AG09319 (cell line): ENCODE measurements at places on chromosomes 3 and 15.

- no peak for DNase-seq
Measured at GRCh38 chr15:47796830-47797229, 79.5 kb downstream of the SEMA6D start.

DNA sequence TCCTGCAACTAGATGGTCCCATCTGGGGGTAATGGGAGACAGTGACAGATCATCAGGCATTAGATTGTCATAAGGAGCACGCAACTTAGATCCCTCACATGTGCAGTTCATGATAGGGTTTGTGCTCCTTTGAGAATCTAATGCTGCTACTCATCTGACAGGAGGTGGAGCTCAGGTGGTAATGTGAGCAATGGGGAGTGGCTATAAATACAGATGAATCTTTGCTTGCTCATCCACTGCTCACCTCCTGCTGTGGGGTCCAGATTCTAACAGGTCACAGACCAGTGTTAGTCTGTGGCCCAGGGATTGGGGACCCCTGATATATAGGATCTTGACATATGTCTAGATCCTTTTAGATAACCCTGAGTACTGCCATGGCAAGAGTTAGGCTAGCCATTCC lies 52.7 kb downstream of the RASGRF1 start:
- no peak for DNase-seq

DNA sequence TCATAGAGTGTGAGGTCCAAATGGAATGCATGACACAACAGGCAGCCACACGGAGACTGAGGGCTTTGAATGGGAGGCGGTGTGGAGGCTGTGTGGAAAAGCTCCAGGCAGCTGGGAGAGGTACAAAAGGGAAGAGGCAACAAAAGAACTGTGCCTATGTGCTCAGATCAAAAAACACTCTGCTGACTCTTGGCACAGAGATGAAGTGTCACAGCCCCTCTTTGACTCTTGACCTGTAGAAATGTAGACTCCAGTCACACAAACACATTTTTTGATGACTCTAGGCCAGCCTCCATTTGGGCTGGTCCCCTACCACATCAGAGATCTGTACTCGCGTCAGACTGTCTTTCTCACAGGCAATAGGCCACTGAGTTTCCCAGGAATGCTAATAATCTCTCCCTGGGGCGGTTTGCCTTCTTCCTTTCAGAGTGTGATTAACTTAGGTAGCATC lies 456.0 kb downstream of the TUSC7 start:
- DNase-seq, result no peak

GRCh38 chr3:156273111-156273694 lies 152.8 kb downstream of the KCNAB1 start:
- DNase-seq, result no peak

GRCh38 chr15:101463270-101463669 lies 26.2 kb downstream of the PCSK6 start:
- DNase-seq, result no peak

DNA sequence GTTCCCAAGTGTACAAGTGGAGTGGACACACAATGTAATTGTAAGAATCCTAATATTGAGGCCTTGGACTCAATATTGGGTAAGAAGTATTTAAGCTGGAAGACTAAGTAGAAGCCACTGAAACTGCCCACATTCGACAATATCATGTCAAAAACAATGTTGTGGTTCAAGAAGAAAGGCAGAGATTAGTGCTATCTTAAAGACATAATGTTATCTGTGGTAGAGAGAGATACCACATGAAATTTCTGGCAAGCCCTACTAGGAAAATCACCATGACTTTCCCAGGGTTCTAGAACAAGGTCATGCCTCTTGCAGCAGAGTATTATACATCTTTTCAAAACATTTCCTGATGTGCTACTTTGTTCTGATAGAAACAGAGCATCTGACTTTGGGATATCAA lies 192.6 kb downstream of the RAP2B start:
- no peak for DNase-seq

DNA sequence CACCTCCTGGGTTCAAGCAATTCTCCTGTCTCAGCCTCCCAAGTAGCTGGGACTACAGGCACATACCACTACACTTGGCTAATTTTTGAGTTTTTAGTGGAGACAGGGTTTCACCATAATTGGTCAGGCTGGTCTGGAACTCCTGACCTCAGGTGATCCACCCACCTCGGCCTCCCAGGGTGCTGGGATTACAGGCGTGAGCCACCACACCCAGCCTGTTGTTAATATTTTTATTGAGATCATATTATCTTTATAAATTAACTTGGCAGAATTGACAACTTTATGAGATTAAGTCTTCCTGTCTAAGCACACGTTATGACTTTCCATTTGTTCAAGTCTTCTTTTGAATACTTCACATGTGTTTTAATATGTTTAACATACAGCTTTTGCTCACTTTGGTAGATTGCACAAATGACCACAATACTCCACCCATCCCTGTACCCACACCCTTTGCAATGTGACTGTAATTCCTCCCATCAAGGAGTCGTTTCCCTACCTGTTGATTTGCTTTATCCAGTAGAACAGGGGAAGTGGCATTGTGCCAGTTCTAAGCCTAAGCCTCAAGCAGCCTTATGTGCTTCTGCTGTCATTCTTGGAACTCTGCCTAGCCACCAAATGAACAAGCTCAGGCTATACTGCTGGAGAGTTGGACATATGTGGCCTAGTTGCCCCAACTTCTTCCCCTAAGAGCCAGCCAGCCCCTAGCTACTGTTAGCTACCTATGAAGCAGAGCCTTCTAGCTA lies 8.2 kb downstream of the XYLB start:
- DNase-seq, result no peak

- DNase-seq, result no peak
Measured at GRCh38 chr15:99435877-99436541, 129.8 kb upstream of the MEF2A start.

GRCh38 chr3:45677033-45677446 lies 12.2 kb upstream of the SACM1L start:
- no peak for DNase-seq

DNA sequence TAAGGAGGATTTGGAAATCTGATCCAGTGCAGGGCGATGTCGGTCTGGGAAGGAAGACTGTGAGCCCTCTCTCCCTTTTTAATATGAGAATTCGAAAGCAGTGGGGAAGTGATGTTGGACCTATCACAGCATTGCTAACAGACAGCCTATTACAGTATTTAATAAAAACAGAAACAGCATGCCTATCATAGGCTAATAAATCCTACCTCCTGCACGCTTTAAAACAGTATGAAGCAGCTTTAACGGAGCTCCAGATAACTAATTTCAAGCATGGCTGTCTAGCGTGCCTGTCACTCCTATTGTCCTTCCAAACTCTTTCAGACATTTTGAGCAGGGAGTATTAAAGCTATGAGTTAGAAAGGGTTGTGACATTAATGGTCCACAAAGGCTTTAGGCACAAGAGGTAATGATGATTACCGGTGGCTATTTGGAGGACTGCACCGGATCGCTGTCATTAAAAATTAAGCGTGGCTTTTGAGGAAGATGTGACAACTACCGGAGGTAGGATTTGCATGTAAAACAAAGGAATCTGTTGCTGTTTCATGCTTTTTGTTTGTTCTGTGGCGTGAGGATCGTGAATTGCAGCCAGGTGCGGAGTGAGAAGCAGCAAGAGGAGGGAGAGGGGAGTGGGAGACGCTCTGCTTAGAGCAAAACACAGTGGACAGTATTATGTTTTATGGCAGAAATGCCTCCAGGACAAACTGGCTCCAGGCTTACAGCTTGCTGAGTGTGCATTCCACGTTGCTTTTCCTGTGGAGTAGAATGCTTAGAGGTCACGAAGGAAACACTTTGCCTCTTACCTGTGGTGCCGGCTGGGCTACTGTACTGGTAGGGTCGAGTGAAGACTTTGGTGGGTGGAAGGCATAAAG lies at the start of gene KCNMB2:
TSS of gene KCNMB2 (plus strand) at position 226 of the 869 bp plus-strand sequence.
- DNase-seq, result no peak

DNA sequence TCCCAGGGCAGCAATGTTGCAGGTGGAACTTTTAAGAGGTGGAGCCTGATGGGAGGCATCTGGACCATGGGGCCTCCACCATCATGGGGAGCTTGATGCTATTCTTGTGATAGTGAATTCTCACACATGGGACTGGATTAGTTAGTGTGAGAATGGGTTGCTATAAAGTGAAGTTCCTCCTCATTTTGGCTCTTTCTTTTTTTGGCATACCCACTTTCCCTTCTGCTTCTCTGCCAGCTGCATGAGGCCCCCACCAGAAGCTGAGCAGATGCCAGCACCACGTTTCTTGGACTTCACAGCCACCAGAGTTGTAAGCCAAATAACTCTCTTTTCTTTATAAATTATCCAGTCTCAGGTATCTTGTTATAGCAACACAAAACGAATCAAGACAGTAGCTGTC lies 101.0 kb downstream of the PEX5L start:
- DNase-seq, result no peak

DNA sequence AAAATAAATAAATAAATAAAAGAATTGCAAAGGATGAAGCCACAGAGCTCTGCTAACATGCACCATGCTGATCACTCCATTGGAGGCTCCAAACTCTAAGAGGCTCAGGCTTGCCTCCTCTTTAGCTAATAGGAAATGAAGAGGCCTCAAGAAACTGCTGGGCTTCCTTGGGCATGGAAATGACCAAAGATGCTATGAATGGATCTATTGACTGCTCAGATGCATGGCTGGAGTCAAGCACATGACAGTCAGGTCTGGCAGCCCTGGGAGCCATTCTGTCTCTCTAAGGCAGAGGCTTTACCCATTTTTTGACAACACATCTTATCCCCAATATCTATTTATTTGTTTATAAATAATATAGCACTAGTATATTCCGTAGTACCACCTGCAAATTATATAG lies 5.3 kb upstream of the LIPC start:
- no peak for DNase-seq

DNA sequence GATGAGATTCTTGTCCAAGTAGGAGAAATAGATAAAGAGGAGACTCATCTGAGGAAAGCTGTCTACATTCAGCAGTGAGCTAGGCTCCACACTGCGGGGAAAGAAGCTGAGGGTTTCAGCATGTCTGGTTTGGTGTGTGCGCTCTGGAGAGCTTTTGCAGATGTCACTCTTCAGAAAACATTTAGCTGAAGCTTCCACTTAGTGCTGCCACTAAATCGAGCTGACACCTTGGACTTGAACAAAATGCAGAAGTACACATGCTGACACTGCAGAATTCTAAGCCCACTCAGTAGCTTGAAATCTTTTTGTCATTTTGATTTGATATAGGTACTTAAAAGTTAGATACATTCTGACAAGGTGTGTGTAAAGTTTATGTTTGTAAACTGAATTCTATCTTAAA lies 32.3 kb upstream of the CRTC3 start:
- no peak for DNase-seq

GRCh38 chr3:42516443-42516842 lies 14.0 kb downstream of the VIPR1 start:
- no peak for DNase-seq

- no peak for DNase-seq
Measured at GRCh38 chr3:123034120-123034519, 6.6 kb upstream of the SEMA5B start.

DNA sequence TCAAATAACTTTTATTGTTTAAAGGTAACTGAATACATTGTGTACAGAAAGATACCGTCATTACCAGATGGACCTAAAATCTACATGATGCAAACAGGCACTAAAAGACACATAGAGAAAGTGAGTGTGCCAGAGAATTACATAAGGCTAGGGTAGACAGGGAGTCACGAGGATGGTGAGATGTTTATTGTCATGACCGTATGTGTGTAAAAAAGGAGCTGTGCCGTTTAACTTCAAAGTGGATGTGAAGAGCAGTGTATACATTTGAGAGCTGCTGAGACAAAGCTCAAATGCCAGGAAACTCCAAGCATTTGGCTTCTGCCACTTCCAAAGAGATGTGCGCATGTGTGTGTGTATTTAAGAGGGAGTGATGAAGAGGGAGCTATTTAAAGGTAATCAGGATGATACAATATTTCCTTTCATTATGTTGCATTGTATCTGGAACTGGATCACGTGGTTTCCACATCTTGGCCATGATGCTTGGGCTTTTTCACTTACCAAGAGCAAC lies 51.4 kb upstream of the IGF1R start:
- no peak for DNase-seq

GRCh38 chr3:24415824-24416223 lies 78.8 kb downstream of the THRB start:
- DNase-seq, result no peak

DNA sequence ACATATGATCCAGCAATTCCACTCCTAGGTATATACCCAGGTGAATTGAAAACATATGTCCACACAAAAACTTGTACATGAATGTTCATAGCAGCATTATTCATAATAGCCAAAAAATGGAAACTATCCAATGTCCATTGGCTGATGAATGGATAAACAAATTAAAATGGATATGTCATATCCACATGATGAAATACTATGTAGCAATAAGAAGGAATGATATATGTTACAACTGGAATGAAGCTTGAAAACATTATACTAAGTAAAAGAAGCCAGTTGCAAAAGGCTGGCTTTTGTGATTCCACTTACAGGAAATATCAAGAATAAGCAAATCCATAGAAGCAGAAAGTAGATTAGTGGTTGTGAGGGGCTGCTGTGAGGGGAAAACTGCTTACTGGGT lies 33.7 kb downstream of the BNC1 start:
- DNase-seq, result peak; percentile 3

DNA sequence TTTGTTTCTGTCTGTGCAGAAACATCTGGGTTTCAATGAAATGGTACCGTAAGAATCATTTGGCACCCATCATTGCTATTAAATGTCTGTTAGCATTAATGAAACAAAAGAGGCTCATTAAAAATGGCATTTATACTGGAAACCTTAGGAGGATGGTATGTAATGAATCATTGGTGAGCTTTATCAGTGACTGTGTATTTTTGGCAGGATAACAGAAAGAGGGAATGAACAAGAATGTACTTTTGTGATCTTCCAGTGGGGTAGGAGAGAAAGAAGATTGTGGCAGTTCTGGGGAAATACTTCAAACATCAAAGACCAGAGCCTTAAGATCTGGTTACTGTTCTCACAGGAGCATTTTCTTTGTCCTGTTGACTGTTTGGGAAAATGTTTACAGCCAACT lies 4.7 kb upstream of the DCBLD2 start:
- DNase-seq, result peak; percentile 49

DNA sequence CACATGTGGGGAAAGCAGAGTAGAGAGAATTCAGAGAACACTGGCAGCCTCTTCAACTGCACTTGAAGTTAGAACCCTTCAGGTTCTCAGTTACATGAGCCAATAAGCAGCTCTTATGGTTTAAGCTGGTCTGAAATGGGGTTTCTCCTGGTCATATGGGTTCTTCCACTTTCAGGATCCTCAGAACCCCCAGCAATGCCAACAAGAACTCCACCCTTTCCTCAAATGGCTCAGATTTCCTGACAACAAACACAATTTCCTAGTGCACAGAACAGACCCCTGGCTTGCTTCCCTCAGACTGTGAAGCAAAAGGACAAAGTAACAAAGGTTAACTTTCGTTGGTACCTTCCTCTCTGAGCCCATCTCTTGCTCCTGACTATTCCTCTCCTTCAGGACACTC lies 23.9 kb upstream of the FRMD4B start:
- no peak for DNase-seq

DNA sequence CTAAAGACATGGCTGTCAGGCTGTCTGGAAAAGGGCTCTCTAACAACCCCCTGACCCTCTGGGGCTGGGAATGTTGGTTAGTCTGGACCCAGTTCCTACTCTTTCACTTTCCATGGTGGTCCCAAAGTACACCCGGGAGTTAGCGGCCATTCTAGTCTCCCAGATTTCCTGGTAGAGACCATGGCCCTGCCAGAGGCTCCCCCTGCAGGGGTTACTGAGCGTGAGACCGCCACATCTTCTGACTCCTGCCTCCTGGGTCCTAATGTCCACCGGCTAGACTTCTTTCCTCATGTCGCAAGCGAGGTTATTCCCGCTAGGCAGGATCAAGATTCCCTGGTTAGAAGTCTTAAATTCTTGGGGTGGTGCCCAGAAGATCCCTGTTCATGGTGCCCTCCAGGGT lies 540.0 kb upstream of the ROBO1 start:
- no peak for DNase-seq

- DNase-seq, result no peak
Measured at GRCh38 chr3:153130312-153130977, 31.6 kb upstream of the RAP2B start.
